ENCODE measurements at places on chromosomes 11 and 22.

- no peak for DNase-seq
Observed at GRCh38 chr22:30217698-30218560, 28.6 kb downstream of the LIF start.

DNA sequence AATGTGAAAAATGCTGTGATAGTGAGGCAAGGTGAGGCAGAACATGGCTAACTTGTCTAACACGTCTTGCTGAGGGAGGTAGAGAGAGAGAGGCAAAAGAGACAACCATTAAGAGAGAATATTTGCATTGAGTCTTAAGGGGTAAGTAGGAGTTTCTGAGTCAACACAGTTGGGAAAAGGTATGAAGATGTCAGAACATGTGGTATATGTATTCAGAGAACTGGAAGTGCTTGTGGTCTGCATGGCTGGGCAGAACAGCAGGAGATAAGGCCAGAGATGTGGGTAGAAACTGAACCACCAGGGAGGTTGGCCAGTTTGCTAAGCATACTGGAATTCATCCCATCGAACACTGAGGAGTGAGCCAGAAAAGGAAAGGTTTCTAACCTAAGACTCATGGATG lies 25.0 kb upstream of the SLC5A1 start:
- no peak for DNase-seq

DNA sequence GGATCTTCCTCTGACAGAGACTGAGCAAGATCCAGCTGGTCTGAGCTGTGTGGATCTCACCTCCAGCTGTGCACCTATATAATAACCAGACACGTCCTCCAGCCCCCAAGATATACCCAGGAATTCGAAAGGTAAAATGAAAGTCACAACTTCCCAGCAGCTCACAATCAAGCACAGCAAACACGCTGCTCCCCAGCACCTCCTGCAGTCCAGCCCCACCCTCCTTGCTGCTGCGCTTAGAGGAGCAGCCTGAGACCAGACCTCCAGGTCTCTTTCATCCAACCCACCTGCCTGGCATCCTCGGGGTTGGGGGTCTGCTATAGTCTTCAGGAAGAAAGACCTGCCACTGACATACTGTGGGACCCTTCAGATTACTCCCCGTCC lies 3.0 kb upstream of the APOL4 start:
- DNase-seq: no peak

DNA sequence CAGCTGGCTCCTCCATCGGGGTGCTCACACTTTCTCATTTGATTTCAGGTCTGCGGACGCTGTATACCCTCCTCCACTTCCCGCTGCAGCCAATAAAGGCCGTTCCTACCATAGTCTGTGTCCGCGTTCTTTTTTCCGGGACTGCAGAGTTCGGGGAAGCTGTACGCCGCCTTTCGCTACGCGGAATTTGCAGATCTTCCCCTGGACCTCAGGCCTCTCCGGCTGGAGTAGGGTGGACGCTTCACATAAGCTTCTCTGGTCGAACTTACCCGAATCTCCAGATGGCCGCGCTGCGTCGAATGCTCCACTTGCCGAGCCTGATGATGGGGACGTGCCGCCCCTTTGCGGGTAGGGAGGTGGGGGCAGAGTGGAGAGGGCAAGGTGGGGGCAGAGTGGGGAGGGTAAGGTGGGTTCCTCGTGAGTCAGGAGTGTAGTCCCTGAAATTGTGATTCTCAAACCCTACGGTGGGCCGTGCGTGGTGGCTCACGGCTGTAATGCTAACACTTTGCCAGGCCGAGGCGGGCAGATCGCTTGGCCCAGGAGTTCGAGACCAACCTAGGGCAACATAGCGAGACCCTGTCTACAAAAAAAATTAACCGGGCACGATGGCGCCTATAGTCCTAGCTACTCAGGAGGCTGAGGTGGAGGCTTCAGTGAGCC lies 617 bp downstream of the CSKMT start:
- DNase-seq: peak; percentile 52

DNA sequence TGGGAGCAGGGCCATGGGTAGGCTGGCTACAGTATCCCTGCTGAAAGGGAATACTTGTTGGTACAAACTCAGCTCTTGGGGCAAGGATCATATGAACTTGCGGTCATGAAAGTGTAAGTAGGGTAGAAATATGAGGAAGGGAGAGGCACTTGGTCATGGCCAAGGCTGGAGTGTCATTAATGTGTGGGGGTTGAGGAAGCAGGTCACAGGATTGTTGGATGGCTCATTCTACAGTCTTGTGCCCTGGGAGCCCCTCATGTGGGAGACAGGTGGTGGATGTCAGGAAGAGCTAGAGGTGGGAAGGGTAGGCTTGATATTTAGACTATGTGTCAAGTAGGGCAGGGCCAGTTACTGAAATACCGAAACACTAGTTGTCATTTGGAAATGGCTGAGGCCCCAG lies 95.5 kb downstream of the RRM1 start:
- DNase-seq: no peak

GRCh38 chr11:76763573-76764346 lies 19.4 kb upstream of the TSKU start:
- no peak for DNase-seq

DNA sequence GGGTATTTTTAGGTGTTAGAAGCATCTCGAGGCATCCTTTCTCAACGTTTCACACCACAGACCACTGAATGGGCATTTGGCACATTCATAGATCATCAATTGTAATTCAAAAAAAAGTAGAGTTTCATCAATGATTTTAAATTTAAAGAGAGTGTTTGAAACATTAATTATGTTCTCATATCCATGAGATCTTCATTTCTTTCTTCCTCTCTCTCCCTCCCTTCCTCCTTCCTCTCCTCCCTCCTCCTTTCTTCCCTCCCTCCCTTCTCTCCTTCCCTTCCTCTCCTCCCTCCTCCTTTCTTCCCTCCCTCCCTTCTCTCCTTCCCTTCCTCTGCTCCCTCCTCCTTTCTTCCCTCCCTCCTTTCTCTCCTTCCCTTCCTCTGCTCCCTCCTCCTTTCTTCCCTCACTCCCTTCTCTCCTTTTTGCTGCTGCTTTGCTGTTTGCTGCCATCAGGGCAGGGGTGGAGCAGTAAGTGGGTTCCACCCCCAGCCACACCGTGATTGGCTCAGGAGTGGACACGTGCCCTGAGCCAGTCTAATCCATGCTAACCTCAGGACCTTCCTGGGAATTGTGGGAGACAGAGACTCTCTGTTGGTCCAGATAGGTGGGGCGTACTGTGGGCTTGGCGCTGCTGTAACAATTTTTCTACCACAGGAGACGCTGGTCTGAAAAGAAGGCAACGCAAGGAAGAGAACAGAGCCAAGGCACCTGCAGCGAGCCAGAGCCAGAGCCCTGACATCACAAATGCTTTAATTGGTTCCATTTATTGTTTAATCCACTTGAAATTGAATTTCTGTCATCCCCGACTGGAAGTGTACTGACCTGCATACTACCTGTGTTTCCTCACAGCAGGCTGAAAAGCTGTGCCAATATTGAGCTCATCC lies 33.7 kb upstream of the APOBEC3A start:
- no peak for DNase-seq

GRCh38 chr11:125910226-125910849 lies 6.0 kb downstream of the DDX25 start:
- no peak for DNase-seq

DNA sequence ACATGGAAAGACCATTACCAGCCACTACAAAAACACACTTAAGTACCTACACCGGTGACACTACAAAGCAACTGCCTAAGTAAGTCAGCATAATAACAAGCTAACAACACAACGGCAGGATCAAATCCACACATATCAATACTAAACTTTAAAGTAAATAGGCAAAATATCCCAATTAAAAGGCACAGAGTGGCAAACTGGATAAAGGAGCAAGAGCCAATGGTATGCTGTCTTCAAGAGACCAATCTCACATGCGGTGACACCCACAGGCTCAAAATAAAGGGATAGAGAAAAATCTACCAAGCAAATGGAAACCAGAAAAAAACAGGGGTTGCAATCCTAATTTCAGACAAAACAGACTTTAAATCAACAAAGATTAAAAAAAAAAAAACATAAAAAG lies 261.5 kb upstream of the TENM4 start:
- no peak for DNase-seq

- DNase-seq: no peak
Observed at GRCh38 chr11:8719211-8719649, 36.6 kb downstream of the RPL27A start.

GRCh38 chr11:61112575-61112974 lies 10.3 kb downstream of the CD5 start:
- DNase-seq: no peak

- DNase-seq: no peak
Observed at GRCh38 chr11:68469642-68470041, 9.1 kb downstream of the PPP6R3 start.

DNA sequence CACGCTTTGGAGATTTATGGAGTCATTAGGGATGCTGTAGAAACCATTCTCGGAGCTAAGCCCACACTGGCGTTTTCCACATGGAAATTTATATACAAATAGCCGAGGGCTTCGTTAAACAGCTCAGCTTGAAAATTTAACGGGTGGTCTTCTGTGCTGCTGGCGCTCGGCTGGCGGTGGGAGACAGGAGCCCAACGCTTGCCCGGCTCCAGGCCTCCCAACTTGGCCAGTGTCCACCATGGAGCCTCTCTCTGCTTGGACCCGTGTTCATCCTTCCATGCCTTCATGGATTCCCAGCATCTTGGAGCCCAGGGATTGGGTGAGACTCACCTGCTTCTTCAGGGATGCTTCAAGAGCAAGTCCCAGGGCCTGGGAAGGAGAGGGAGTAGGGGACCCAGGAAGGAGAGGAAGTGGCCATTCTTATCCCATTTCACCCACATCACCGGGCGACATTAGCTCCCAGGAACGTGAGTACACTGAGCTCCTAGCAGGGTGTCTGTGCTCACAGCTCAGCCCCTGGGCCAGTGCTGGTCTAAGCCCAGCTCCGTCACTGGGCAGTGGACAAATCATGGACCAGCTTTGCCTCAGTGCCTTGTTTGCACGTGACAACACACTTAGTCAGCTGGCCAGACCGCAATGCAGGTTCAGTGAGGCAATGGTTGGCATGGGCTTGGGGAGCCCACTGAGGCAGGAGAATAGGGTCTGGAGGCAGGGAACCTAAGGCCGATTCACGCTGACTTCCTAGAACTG lies 944.3 kb downstream of the BRD1 start:
- DNase-seq: no peak

- DNase-seq: no peak
Observed at GRCh38 chr11:97202613-97203292, 812.9 kb downstream of the JRKL start.

- no peak for DNase-seq
Observed at GRCh38 chr11:9947231-9947864, 283.5 kb downstream of the SWAP70 start.

DNA sequence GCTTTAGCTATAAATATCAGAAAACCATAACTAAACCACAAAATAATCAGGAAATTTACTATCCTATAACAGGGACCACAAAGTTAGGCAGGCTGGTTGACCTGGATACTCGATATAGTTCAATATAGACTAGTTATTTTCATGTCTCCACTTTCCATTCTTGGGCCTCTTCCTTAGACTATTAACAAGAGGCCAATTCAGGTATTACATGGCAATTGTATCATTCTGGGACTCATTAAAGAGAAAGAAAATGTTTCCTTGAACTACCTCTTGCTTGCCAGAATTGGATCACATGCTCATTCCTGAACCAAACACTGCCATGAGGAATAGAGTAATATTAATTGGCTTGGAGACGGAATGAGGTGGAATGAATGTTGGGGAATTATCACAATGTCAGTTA lies 76.0 kb downstream of the EIF3M start:
- DNase-seq: no peak

DNA sequence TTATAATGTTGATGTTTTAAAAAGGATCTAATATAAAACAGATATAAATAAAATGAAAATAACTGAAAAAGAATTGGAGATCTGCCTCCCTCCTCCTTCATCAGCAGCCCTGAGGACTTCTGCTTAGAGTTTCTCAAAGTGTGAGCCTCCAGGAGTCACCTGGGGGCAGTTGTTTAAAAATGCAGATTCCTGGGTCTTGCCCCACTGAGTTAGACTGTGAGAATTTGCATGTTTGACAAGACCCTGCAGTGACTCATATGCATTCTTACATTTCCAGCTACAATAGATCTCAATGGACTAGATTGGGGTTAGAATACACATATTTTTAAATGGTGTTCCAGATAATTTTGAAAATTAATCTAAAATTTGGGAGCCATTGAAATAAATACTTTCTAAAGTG lies 798 bp upstream of the OOSP3 start:
- DNase-seq: no peak

DNA sequence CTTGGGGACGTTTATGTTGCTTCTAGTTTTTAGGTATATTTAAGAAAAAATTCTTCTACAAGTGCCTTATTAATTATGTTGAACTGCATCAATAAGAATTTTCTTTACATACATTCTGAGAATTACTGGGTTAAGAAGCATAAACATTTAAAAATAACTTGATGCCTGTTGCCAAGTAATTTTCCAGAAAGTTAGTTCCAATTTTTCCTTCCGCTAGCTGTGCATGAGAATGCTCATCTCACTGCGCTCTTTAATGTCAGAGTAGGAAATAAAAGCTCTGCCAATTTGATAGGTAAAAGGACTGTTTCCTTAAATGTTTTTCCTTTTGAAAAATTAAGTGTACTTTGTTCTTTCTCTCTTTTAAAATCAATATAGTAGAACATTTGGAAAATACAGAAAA lies 113.1 kb upstream of the ZBED5 start:
- DNase-seq: no peak

DNA sequence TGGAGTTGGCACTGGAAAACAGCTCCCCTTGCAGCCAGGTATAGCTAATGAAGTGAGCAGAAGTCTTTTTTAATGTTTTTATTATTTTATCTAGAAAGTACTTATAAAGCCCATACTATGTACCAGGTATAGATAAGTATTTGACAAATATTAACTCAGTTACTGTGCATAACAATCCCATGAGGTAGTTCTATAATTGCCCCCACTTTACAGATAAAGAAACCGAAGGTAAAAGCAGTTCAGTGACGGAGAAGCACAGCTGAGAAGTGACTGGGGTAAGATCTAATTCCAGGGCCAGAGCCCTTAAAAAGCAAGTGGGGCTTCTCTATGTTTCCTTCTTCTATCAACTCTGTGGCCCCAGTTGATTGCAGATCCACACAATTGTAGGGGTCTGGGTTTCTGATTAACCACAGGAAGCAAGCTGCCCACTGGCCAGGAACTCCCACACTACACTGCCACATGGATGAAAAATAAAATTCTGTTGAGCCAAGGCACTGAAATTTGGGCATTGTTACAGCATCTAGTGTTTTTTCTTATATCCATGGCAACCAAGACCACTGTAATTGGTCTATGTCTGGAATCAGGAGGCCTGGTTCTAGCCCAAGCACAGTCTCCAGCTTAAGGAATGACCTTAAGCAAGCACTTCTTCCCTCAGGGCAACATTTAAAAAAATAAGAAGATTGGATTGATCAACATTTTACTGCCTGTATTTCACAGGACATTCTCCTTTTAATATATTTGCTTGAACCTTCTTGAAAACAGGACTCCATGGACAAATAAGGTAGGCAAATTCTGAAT lies 55.3 kb upstream of the TEAD1 start:
- DNase-seq: no peak

DNA sequence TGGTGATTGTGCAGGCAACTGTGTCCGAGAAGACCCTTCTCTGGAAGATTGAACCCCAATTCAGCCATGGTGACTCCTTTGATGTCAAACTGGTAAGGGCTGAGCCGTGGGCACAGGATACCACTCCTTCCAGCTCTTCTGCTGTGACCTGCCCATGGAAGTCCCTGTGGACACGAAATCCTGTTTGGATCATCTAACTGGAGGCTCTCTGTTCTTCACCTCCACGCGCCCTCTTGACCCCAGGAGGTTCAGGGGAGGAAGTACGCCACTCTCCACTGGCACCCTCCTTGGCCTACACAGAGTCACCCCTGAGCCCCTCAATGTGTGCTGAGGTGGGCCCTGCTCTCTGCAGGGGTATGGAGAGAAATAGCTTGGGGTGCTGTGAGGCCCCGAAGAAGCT lies 810 bp downstream of the ISX start:
- DNase-seq: no peak

GRCh38 chr11:8809939-8810539 lies 101.0 kb upstream of the AKIP1 start:
- DNase-seq: no peak
